ENCODE measurements at places on chromosomes 16 and 17. TPM values are rescaled to one million over a fixed set of nuclear protein-coding genes. Genes with fewer than 3 reads are reported as not detected.
A peak's percentile ranks its signal among the peaks of the same experiment; 100 is the strongest.

DNA sequence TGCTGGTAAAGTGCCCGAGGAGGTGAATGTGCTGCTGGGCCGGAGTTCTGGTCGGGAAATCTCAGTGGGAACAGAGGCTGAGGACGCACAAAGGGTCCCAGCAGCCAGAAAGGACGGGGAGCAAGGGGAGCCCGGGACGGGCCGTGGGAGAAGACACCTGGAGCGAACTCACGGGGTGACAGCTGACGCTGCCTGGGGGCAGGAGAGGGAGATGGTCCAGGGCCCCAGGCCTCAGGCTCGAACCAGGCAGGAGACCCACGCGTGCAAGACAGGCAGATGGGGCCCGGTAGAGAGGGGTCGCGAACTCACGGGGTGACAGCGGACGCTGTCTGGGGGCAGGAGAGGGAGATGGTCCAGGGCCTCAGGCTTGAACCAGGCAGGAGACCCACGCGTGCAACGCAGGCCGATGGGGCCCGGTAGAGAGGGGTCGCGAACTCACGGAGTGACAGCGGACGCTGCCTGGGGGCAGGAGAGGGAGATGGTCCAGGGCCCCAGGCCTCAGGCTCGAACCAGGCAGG is 72.9 kb downstream of the METRNL start:
- no peak overlapping the region for H3K4me3 ChIP-seq
- DNase-seq: no peak
- no peaks in the 10 kb centered on the region for H3K36me3 ChIP-seq
- no peaks in the 10 kb centered on the region for H3K27me3 ChIP-seq
- H3K27ac ChIP-seq: no peak overlapping the region
- H3K4me1 ChIP-seq: no peaks in the 10 kb centered on the region

- no peaks in the 10 kb centered on the region for H3K4me1 ChIP-seq
- no peak overlapping the region for H3K27ac ChIP-seq
- H3K36me3 ChIP-seq: no peaks in the 10 kb centered on the region
- no peak for DNase-seq
Observed at GRCh38 chr17:72693956-72694355, 398.5 kb downstream of the SLC39A11 start.

DNA sequence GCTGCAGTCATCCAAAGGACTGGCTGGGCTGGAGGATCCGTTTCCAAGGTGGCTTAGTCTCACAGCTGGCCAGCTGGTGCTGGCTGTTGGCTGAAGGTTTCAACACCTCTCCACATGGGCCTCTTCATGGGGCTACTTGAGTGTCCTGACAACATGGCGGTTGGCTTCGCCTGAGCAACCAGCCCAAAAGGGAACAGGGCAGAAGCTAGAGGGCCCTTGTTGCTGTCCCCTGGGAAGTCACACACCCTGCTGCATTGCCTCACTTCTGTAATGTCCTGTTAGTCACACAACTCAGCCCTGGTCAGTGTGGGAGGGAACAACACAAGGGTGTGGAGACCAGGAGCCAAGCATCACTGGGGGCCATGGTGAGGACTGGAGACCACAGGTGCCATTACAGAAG is 36.6 kb downstream of the C16orf78 start:
- H3K36me3 ChIP-seq: no peaks in the 10 kb centered on the region
- H3K27ac ChIP-seq: no peak overlapping the region
- DNase-seq: no peak
- no peaks in the 10 kb centered on the region for H3K4me1 ChIP-seq

Gene NDUFB10
- total RNA-seq: 84.4 TPM

DNA sequence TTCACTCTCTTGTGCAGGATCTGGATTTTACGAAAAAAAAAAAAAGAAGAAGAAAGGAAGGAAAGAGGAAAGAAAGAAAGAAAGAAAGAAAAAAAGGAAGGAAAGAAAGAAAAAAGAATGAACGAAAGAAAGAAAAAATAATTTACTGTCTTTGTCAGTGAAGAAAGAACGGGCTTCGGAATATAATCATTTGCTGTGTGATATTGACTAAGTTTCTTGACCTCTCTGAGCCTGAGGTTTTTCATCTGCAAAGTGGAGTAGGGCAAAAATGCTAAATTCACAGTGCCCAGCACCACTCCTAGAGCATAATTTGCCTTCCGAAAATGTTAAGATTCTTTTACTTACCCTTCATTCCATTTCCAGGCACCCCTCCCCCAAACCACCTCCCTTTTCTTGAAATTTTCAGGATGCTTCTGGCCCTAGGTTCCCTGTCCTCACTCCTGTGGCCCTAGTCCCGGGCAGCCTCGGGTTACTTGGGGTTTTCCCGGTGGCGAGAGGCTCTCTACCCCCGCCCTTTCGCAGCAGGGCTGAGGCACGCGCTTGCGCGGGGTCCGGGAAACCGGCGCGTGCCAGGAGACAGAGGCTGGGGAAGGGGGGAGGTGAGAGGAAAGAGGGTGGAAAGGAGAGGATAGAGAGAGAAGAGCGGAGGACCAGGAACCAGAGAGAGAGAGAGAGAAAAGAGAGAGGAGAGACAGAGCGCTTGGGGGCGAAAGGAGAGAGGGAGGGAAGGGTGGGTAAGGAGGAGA is at the start of gene CNTNAP1:
Gene CNTNAP1 (plus strand): TSS at position 556 of the 746 bp plus-strand sequence. CDS start 299 bp downstream, outside the sequence.
- no peak for DNase-seq
- H3K4me3 ChIP-seq: peak within 1 kb of the TSS; percentile 58
- no peak within 1 kb of the TSS for H3K27ac ChIP-seq
- peaks cover 22% of the 10 kb centered on the region for H3K4me1 ChIP-seq

Gene RNF43
- total RNA-seq: 1.4 TPM

DNA sequence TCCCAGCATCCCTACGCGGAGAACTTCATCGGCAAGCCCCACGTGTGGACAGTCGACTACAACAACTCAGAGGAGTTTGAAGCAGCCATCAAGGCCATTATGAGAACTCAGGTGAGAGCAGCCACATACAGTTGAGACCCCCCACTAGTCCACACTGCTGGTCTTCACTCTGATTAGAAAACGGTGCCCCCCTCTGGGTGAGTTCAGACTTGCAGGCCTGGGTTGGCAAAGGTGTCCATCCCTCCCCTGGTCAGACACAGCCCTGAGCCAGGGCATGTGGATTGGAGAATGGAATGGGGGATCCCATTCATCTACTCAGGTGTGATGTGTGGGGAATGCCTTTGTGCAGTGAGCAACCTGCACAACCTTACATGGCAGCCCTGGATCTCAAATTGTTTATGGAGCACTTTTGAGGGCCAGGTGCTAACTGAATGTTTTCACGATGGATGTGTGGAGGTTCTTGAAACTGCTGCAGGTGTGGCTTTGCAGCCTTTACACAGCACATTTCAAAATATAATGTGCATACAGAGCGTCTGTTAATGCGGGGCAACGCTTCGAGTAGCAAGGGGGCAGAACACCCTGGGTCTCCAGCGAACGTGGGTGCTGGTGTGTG is 72.6 kb downstream of the MGAT5B start:
- no peak for DNase-seq
- H3K27me3 ChIP-seq: peaks cover 14% of the 10 kb centered on the region
- no peaks in the 10 kb centered on the region for H3K4me1 ChIP-seq
- H3K27ac ChIP-seq: no peak overlapping the region
- no peaks in the 10 kb centered on the region for H3K36me3 ChIP-seq
- no peak overlapping the region for H3K4me3 ChIP-seq

- H3K27ac ChIP-seq: no peak overlapping the region
- no peak for DNase-seq
- no peaks in the 10 kb centered on the region for H3K27me3 ChIP-seq
- no peaks in the 10 kb centered on the region for H3K4me1 ChIP-seq
- no peak overlapping the region for H3K4me3 ChIP-seq
Observed at GRCh38 chr16:57676553-57677085, 8.5 kb downstream of the ADGRG3 start.

GRCh38 chr17:45672792-45673191 is 111.3 kb upstream of the CRHR1 start:
- no peaks in the 10 kb centered on the region for H3K27me3 ChIP-seq
- no peaks in the 10 kb centered on the region for H3K4me1 ChIP-seq
- no peak overlapping the region for H3K4me3 ChIP-seq

Gene CARD14
- not detected for total RNA-seq

GRCh38 chr16:57592591-57593003 is 35.8 kb upstream of the ADGRG1 start:
- peaks cover 17% of the 10 kb centered on the region for H3K4me1 ChIP-seq
- H3K36me3 ChIP-seq: no peaks in the 10 kb centered on the region
- no peaks in the 10 kb centered on the region for H3K27me3 ChIP-seq
- peak overlapping the region; percentile 73 for H3K27ac ChIP-seq
- peak overlapping the region; percentile 29 for H3K4me3 ChIP-seq

- H3K4me3 ChIP-seq: no peak overlapping the region
- DNase-seq: no peak
- H3K4me1 ChIP-seq: no peaks in the 10 kb centered on the region
Observed at GRCh38 chr17:52106638-52107261, 51.8 kb downstream of the CA10 start.

Gene KRTAP3-2
- not detected for total RNA-seq

- H3K4me1 ChIP-seq: no peaks in the 10 kb centered on the region
- no peak overlapping the region for H3K4me3 ChIP-seq
- no peak overlapping the region for H3K27ac ChIP-seq
- H3K27me3 ChIP-seq: no peaks in the 10 kb centered on the region
- DNase-seq: no peak
Observed at GRCh38 chr17:27506348-27507218, 50.3 kb downstream of the KSR1 start.

GRCh38 chr17:39852239-39852638 is 11.9 kb downstream of the IKZF3 start:
- no peaks in the 10 kb centered on the region for H3K36me3 ChIP-seq
- H3K4me3 ChIP-seq: no peak overlapping the region
- H3K27me3 ChIP-seq: no peaks in the 10 kb centered on the region
- H3K4me1 ChIP-seq: peaks cover 18% of the 10 kb centered on the region
- DNase-seq: no peak
- H3K27ac ChIP-seq: peak overlapping the region; percentile 52

DNA sequence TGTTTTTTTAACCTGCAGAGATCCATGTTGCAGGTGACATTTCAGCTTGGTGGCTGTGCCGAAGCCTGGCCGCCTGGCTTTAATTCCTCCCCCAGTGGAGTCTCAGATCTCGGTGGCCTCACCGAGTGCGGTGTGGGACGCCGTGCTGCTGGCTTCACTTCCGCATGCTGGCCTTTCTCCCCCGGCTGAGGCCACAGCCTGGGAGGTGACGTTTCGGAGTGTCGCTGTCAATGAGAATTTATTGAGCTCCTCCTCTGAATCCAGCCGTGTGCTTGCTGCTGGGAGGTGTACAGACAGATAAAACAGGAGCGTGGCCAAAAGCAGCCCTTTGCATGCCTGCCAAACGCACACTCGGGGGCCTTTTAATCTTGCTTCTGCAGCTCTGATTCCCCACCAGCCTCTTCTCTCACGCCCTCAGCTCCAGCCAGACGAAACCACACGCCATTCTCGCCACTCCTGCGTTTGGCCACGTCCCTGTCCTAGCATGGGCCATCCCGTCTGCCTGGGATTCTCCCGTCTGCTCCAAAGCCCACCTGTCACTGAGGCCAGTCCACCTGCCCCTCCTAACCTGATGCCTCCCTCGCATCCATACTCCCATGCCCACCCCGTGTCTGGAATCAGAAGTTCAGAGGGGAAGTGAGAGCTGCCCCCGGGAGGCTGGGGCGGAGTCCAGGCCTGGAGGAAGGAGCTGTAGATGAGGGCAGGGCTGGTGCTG is 3.6 kb downstream of the GSE1 start:
- H3K27ac ChIP-seq: no peak overlapping the region
- H3K4me3 ChIP-seq: peak overlapping the region; percentile 58
- no peaks in the 10 kb centered on the region for H3K36me3 ChIP-seq
- H3K4me1 ChIP-seq: peaks cover 80% of the 10 kb centered on the region

- H3K27ac ChIP-seq: no peak overlapping the region
- H3K27me3 ChIP-seq: no peaks in the 10 kb centered on the region
- peaks cover 7% of the 10 kb centered on the region for H3K36me3 ChIP-seq
- H3K4me1 ChIP-seq: peaks cover 8% of the 10 kb centered on the region
Observed at GRCh38 chr16:87323727-87324410, 6.7 kb upstream of the C16orf95 start.

DNA sequence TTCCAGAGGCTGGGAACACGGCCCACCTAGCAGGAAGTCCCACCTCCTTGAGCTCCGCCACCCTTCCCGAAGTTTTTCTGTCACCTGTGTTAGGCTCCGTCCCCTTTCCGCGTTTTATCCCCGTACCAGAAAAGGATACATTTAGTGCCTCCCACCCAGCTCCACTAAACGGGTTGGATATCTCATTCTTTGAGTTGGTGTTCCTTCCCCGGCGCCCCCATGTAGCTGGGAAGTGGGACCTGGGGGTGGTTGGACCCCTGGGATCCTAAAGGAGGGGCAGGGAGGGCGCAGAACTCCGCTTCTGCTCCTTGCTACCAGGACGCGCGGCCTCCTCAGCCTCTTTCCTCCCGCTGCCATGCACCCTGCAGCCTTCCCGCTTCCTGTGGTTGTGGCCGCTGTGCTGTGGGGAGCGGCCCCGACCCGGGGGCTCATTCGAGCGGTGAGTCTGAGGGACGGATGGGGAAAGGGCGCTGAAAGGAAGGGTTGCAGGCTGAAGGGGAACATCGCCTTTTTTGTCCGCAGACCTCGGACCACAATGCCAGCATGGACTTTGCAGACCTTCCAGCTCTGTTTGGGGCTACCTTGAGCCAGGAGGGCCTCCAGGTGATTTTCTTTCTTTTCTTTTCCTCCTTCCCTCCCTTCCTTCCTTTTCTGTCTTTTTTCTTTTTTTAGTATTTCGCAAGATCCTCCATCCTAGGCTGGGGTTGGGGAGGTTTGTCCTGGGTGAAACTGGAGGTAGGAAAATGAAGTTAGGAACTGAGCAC is 669 bp downstream of the RNF167 start:
- DNase-seq: peak; percentile 20
- no peaks in the 10 kb centered on the region for H3K27me3 ChIP-seq
- H3K4me3 ChIP-seq: peak overlapping the region; percentile 85
- peak overlapping the region; percentile 75 for H3K27ac ChIP-seq

DNA sequence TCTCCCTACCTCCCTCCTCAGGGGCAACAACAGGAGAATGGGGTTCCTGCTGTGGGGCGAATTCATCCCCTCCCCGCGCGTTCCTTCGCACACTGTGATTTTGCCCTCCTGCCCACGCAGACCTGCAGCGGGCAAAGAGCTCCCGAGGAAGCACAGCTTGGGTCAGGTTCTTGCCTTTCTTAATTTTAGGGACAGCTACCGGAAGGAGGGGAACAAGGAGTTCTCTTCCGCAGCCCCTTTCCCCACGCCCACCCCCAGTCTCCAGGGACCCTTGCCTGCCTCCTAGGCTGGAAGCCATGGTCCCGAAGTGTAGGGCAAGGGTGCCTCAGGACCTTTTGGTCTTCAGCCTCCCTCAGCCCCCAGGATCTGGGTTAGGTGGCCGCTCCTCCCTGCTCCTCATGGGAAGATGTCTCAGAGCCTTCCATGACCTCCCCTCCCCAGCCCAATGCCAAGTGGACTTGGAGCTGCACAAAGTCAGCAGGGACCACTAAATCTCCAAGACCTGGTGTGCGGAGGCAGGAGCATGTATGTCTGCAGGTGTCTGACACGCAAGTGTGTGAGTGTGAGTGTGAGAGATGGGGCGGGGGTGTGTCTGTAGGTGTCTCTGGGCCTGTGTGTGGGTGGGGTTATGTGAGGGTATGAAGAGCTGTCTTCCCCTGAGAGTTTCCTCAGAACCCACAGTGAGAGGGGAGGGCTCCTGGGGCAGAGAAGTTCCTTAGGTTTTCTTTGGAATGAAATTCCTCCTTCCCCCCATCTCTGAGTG is 5.9 kb upstream of the LASP1NB start:
- no peak overlapping the region for H3K4me3 ChIP-seq
- H3K27ac ChIP-seq: no peak overlapping the region
- DNase-seq: no peak
- H3K36me3 ChIP-seq: peaks cover 24% of the 10 kb centered on the region

GRCh38 chr17:28643983-28644786 is 773 bp downstream of the BLTP2 start:
- peak overlapping the region; percentile 46 for H3K27ac ChIP-seq
- H3K27me3 ChIP-seq: no peaks in the 10 kb centered on the region
- H3K4me3 ChIP-seq: peak overlapping the region; percentile 91
- no peak for DNase-seq
- peaks cover 53% of the 10 kb centered on the region for H3K36me3 ChIP-seq
